ENCODE measurements at places on chromosomes 5 and 9.

GRCh38 chr5:139961435-139962157 is 81.5 kb downstream of the NRG2 start:
- peak; percentile 14 for DNase-seq

DNA sequence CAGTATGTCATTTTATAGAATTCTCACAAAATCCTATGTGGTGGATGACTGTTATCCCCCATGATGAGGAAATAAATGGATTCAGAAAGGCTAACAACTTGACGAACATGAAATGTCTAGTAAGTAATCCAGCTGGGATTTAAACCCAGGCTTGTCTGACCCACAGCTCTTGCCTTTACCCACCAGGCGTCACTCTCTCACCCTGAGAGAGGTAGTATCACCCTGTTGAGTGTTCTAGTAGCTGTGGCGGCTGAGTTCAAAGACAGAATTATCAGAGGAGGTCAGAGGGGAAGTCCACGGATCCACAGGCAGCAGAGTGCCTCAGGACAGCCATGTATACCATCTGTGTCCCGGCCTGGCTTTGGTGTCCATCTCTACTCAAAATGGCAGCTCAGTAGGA is 113.8 kb downstream of the ZNF462 start:
- no peak for DNase-seq

DNA sequence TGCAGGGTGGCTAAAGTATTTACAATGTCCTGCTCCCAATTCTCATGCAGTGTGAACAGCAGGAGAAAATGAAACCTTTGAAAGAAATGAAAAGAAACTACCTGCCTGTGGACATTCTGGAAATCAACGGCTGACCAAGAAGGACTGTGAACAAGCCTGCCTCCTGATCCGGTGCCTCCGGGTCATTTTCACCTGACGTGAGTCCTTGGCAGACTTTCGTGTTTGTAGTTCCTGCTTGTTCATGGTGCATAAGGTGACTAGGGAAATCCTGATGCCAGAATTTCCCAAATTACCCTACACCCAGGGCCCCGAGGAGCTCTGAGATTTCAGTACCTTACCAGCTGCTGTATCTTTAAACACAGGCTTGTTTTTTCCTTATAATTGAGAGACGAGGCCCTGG is 317.5 kb downstream of the TLE1 start:
- DNase-seq = no peak

GRCh38 chr5:112106878-112107277 is 312.2 kb downstream of the EPB41L4A start:
- DNase-seq = no peak

DNA sequence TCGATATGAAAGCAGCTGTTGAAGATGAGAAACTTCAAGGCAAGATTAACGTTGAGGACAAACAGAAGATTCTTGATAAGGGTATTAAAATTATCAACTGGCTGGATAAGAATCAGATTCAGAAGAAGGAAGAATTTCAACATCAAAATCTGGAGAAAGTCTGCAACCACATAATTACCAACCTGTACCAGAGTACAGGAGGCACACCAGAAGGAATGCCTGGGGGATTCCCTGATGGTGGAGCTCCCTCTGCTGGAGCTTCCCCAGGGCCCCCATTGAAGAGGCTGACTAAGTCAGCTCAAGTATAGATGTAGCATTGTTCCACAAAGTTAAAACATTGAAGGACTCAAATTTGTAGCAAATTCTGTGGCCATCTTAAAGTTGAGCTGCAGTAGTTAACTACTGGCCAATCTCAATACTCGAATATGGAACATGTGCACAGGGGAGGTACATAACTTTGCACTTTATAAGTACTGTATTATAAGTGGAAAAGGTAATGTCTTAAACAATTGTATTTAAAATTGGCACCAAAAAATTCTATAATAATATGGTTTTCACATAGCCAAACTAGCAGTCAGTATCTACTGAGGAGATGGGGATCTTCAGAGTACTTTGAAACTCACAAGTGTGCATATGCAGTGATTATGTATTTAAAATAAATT is 237.5 kb downstream of the CHSY3 start:
- DNase-seq = peak; percentile 59

DNA sequence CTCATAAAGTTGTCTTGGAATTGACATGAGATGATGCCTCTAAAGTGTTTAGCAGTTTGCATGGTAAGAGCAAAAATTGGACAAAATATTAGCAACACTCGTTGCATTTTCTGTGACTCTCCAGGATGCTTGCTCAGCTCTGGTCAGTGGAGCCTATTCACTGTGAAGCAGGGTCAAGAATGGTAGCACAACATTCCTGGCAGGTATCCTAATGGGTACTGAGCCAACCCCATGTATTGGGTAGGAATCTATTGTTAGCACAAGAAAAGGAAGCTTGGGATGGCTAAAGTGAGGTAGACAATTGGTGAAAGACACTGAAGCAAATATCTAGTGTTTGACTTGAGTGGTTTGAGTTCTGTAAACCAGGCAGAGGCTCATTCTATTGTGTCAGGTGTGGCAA is 10.4 kb upstream of the ACTBL2 start:
- no peak for DNase-seq

GRCh38 chr5:76474377-76474776 is 71.3 kb downstream of the IQGAP2 start:
- DNase-seq = no peak

DNA sequence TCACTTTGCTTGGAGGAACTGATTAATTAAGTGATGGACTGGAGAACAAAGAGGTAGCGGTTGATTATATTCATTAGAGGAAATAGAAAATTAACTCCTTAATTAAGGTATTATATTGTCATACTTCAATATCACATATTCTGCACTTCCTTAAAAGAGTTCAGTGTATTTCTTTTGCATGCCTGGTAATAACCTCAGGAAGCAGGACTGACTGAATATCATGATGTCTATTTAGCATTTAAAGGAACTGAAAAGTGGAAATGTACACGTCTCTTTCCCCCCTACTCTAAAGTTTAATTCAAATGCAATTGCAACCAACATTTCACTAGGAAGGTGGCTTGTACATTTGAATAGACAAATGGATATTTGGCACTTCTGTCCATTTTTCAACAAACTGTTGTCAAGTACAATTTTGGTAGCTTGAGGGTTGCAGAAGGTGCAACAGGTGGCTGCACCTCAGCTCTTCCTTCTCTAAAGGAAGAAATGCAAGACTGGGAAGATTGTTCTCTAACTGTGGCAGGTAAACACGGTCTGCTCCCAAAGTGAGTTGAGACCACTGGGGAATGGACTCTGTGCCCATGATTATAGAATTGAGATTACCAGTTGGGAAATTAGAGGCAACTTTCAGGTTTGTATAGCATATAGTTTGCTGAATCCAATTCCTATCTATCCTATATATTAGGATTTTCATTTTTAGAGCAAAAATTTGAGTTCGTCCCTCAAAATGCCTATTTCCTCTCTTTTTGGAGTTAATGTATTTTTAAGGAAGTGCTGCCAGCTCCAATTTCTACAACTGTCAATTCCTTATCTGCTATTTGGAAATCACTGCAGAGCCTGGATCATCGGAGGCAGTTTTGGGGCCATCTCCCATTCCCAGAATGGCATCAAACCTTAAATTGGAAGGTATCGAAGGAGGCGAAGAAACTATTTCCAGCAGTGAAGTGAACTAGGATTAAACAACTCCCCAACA is 98.9 kb upstream of the TAF11L2 start:
- DNase-seq = no peak

DNA sequence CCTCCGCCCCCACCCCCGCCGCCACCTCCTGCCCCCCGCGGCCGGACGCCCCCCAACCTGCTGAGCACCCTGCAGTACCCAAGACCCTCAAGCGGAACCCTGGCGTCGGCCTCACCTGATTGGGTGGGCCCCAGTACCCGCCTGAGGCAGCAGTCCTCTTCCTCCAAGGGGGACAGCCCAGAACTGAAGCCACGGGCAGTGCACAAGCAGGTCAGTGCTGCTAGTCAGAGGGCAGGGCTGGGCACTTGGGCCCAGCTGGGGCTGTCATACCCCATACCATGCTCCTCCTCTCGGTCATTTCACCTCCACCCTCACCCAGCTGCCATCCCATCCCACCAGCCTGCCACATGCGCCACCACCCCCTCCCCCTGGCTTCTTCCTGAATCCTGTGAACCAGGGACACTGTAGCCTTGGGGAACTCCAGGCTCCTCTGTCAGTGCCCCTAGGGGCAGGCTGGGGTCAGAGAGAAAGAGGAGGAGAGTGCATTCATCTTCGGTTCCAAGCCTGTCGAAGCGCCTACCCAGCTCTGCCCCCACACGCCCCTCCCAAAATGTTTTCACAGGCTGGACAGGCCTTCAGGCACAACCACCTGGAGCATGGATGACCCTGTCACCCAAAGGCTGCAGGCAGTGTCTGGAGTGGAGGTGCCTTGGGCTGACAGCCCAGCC is 122.0 kb downstream of the DAB2IP start:
- DNase-seq = no peak

Measured in EH (cell line).